ENCODE measurements at places on chromosomes 2 and 18.

- DNase-seq = no peak
These were observed 71.2 kb upstream of the COL3A1 start for GRCh38 chr2:188902901-188903491.

DNA sequence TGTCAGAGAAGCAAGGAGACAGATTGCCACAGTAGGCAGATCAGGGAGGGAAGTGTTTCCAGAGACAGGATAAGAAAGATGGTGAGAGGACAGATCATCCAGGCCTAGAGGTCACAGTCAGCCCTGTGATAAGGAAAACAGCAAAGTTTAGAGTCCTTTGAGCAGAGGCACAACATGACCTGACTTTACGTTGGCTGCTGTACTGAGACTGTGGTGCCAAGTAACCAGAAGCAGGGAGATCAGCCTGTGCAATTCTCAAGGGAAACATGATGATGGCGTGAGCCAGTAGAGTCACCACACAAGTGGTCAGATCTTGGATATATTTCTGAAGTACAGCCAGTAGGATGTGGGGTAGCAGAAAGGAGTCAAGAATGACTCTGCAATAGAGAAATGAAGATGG is 43.7 kb downstream of the SMC6 start:
- DNase-seq = no peak

DNA sequence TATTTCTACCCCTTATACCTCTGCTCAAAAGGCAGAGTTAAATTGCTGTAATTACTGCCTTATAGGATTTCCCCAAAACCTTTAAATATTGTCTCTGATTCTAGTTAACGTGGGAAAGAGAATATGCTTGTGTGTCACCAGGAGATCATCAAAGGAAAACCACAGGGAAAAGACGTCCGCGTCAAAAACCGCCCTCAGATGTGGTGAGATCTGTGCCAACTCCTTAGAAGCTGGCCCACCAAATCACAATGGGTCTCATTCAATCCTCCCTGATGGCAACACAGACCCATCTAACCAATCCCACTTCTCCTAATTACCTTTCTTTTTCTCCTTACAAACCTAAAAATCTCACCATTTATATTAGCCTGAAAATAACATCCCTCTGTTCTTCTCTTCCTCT is 25.4 kb downstream of the VPS54 start:
- no peak for DNase-seq

DNA sequence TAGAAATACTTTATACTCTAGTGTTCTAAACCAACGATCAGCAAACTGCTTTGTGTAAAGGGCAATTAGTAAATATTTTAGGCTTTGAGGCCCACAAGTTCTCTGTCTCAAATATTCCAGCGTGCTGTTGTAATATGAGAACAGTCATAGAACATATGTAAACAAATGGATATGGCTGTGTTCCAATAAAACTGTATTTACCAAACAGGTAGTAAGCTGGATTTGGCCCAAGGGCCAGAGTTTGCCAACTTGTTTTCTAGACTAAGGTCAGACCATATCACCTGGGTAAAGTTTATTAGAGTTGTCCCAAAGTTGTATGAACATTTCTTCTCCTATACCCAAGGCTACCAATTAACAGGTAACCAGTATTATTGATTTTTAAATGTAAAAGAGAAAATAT is 303.2 kb upstream of the MC4R start:
- DNase-seq = no peak

DNA sequence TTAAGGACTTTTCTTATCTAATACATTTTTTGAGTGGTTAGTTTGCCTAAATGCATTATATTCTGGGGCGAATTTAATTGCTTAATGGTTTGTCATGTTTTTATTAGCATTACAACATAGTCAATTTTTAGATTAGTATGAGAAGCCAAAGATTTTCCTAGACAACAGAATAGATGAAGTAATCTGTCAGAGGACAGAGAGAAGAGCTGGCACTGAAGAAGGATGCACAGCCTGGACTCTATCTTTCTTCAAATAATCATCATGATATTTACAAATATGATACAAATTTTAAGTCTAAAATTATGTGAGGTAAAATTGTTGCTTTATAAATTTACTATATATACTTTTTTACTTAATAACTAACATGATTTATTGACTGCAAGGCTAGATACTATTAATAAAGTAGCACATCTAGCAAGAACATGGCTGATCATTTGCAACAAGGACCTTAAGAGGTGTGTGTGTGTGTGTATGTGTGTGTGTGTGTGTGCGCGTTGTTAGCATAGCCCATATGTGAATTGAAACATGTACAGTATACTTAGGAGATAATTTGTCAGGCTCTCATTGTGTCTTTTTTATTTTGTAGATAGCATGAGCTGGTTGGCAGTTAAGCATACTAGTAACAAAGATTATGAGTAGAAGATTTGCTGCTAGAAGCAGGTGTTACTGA is 752.2 kb downstream of the DCDC2C start:
- no peak for DNase-seq

DNA sequence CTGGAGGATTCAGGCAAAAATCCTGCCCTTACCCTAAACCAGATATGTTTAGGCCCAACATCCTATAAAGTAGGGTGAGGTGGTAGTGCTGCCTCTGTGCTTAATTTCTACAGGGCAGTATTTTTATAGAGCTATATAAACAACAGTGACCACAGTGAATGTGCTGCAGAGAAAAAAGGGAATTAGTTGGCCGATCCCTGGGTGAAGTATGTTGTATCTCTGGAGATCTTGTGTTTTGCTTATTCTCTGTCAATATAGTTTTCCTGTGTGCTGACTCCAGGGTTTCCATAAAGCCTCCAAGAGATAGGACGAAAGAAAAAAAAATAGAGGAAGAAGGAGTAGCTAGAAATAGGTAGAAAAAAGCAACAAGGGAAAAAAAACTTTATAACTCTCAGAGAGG is 88.9 kb upstream of the THOC1 start:
- DNase-seq = no peak

- no peak for DNase-seq
These were observed 13.6 kb downstream of the FHOD3 start for GRCh38 chr18:36311026-36311570.

Measured in right renal pelvis (tissue), 4 donors.